Activated CD4-positive, alpha-beta T cell treated with anti-CD3 and anti-CD28 coated beads, Interleukin-2, amount 10 ng/mL, durations not matched to agents 24 days and 14 days (primary cell): ENCODE measurements at places on chromosomes 6 and 20. TPM values are rescaled to one million over a fixed set of nuclear protein-coding genes. Genes with fewer than 3 reads are reported as not detected.

GRCh38 chr6:117986396-117986795 lies 79.3 kb downstream of the SLC35F1 start:
- no peak for DNase-seq

GRCh38 chr20:46177768-46178167 lies 59.7 kb downstream of the CD40 start:
- no peak for DNase-seq

GRCh38 chr6:98825600-98826230 lies 8.7 kb upstream of the POU3F2 start:
- no peak for DNase-seq

DNA sequence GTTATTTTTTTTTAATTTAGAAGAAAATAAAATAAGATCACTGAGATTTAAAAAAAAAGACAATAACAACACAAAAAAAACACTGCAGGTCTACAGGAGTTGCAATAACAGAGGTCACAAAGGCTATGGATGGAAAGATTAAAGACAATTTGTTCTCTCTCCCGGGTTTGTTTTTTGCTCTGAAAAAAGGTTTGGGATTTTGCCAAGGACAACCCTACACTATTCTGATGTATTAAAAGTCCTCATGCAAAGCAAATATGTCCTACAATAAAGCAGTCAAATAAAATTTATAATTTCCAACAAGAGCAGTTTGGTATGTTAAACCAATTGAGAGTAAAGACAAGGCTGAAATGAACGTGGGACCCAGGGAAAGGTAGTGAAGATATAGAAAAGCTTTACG lies 55.6 kb downstream of the PTPRK start:
- no peak for DNase-seq

GRCh38 chr20:41386502-41387427 lies 20.1 kb upstream of the EMILIN3 start:
- DNase-seq: no peak

PBX2 gene
- 88.1 and 92.7 TPM in 2 replicates for total RNA-seq

DNA sequence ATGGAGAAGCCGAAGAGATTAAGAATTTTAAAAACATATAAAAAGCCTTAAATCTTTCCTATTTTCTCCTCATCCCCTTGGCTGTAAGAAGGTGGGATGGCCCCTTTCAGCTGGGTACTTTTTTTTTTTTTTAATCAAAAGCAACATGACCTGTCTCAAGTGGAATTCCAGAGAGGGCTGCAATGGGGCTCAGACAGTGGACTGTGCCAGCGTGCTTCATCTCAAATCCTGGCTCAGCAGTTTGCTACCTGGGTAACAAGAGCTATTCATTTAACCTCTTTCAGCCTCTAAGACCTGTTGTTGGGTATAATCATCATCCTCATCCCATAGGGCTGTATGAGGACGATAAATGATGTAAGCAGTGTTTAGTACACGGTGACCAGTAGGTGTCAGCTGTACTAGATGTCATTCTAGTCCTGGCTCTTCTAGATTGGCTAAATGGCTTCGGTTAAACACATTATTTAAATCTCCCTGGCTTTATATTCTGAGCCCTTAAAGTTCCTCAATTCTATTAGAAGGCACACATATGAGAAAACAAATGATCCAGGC lies 6.9 kb upstream of the PPP1R3G start:
- no peak for DNase-seq
